ENCODE measurements at places on chromosomes 11 and 22.

- no peak for DNase-seq
Measured at GRCh38 chr22:19970031-19970478, 28.4 kb upstream of the TXNRD2 start.

GRCh38 chr11:824942-825341, 2.8 kb upstream of the CRACR2B start:
- no peak for DNase-seq

GRCh38 chr11:107957109-107957588, 28.9 kb downstream of the RAB39A start:
- DNase-seq: no peak

GRCh38 chr11:131808470-131808869, 438.1 kb downstream of the NTM start:
- no peak for DNase-seq

GRCh38 chr11:2251138-2251537, 19.2 kb downstream of the ASCL2 start:
- DNase-seq: no peak

- DNase-seq: no peak
Measured at GRCh38 chr11:2483426-2483825, 38.6 kb downstream of the KCNQ1 start.

- no peak for DNase-seq
Measured at GRCh38 chr11:44870615-44871176, 80.0 kb downstream of the TP53I11 start.

- no peak for DNase-seq
Measured at GRCh38 chr11:80204021-80204420, 763.2 kb upstream of the TENM4 start.

- DNase-seq: no peak
Measured at GRCh38 chr11:46009647-46010046, 87.2 kb downstream of the LARGE2 start.

DNA sequence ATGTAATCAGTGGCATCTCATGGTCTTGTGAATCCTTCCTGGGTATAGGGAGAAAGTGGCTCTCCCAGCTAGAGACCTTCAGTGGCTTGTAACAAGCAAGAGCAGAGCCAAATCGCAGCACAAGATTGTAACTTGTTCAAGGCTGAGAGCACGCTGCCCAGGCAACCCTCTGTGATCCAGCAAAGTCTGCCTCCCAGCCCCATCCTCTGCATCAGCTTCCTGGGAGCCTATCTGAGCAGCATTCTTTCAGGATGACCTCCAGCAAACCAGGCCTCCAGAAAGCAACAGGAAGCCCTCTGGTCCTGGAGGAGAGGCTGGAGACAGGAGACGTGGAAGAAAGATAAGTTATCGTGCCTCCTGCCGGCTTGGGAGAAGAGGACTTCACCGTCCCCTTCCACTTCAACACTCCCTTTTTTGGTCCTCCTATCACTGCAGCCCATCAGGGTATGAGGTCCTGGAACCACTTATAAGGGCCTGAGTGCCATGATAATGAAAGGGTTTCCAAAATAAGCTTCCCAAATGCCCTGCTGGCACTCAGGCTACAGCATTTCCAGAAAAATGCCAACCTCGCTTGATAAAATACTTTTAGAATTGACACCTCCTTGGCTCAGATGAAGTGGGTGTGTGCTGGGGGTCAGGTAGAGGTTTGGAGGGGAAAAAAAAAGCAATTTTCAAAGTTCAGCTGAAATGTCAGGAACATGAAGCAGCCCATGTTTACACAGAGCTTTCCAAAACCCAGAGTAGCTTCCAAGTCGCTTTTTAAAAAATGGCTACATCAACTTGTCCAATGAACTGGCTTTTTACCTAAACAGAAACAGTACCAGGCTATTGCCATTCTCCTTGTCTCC, 80.2 kb downstream of the PLEKHA7 start:
- no peak for DNase-seq

GRCh38 chr11:47913529-47914244, 65.5 kb upstream of the NUP160 start:
- DNase-seq: no peak

GRCh38 chr22:21734540-21735199, 924 bp downstream of the YPEL1 start:
- no peak for DNase-seq

DNA sequence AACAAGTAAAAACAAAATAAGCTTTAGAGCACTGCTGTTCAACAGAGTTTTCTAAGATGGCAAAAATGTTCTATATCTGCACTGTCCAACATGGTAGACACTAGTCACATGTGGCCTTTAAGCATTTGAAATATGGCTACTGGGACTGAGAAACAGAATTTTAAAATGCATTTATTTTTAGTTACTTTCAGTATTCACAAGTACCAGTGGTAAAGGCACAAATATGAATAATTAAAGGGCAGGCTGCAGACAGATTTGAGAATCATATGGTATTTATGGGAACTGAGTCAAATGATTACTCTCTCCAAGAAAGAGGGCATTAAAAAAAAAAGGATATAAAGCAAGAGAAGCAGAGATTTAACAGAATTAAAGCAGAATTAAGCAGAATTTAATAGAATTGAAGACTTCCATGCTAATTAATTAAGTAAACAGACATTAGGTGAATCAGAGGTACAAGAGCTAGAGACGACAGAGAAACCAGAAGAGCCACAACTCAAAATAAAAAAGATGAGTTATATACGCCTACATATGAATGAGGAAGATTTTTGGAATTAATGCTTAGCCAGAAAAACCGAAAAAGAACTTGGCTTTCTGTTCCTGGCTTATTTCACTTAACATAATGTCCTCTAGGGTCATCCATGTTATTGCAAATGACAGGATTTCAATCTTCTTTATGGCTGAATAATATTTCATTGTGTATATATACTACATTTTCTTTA, 160.4 kb downstream of the ATG16L2 start:
- DNase-seq: no peak

- no peak for DNase-seq
Measured at GRCh38 chr22:44944883-44945601, 64.8 kb downstream of the PHF21B start.

- no peak for DNase-seq
Measured at GRCh38 chr11:47784785-47785381, 17.7 kb upstream of the FNBP4 start.
